ENCODE measurements at places on chromosomes 2 and 18.
A peak's percentile ranks its signal among the peaks of the same experiment; 100 is the strongest.

DNA sequence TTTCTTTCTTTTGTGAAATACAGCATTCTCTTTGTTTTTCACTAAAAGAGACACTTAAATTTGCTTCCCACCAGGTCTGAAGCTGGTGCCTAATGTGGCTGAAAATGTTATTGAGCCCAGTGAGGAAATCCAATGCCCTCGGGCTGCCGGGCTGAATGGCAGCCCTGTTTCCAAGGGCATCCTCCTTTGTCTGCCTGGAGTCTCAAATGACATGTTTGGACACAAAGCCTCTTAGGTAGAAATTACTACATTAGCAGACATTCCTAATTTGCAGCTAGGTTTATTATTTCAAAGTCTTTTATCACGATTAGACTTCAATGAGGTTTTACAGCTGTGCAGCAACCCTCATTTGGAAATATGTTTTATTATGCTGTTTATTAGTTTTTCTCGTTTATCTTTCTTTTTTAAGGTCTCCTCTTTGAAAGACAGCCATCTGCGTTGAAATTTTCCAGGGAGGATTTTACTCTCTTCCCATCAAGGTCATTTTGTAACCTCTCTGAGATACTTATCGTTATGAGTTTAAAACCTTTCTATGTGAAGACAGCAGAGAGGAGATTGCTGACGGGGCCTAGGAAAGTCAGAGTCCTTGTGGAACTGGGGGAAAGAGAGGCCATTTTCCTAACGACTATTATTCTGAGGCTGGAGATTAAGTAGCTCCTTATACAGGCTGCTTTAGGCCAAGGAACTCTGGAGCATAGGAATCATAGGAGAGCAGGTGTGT, 59.0 kb upstream of the ZNF532 start:
- DNase-seq = no peak

- DNase-seq = peak; percentile 52
Observed at GRCh38 chr18:56575819-56576663, 62.4 kb downstream of the TXNL1 start.

- no peak for DNase-seq
Observed at GRCh38 chr2:230843132-230843531, 21.6 kb upstream of the ITM2C start.

DNA sequence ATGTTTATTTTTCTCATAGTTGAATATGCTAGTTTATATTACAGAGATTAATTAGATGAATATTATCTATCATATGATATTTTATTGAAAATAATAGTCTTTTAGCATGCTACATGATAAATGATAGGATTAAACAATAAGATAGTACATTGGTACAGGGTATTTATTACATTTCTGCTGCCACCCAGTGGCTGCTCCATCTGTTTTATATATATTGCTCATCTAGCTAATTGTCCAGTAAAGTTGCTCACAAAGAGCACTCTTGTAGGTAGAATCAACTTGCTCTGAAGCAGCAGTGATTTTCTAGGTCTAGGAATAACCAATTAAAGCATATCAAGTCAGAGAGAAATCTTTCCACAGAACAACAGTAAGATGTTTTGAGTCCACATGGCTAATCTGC, 183.3 kb downstream of the ASXL3 start:
- no peak for DNase-seq

GRCh38 chr18:31976242-31976641, 33.3 kb upstream of the TRAPPC8 start:
- DNase-seq = no peak

DNA sequence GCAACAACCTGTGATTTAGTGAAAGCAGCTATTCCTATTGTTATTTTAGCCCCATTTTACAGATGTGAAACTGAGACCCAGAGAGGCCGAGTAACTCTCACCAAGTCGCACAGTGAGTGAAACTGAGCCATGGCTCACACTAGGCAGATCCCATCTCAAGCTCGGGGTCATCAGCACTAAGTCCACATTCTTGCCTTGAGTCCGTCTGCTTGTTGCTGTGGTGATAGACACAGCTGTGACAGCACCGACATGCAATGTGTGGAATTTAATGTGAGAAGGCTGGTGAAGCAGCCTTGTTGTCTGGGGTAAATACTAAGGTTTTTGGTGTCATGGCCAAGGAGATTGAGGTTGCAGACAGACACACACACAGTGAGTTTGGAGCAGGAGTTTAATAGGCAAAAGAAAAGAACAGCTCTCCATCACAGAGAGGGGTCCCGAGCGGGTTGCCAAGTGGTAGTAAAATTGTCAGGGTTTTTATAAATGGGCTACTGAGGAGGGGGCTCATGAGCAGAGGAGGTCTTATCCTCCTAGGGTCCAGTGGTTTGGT, 40.2 kb upstream of the GMCL1 start:
- no peak for DNase-seq

GRCh38 chr2:44515416-44515815, 153.7 kb downstream of the CAMKMT start:
- no peak for DNase-seq

DNA sequence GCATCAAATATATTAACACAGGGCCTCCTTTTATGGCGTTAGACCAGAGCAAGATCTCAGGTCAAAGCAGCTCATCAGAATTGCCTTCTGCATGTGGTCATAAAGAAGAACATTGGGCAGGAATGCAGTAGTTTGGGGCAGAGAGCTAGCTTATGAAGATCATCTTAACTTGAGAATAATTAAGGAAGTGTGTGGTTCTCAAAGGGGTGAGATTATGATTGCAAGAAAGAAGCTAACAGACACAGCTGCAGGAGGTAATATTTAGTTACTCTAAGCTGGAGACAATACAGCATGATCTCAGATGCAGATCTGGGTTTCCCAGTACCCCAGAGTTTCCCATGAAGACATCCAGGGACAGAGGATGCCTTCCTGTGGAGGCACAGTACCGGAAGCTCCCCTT, 91.6 kb downstream of the TTC27 start:
- DNase-seq = no peak

GRCh38 chr2:175690113-175690837, 311.8 kb downstream of the LNPK start:
- DNase-seq = peak; percentile 57

- no peak for DNase-seq
Observed at GRCh38 chr18:2921778-2922177, 75.0 kb downstream of the EMILIN2 start.

Measured in endothelial cell (in vitro differentiated cells).